ENCODE measurements at places on chromosomes 4 and X.

- DNase-seq: no peak
These were observed 125.5 kb downstream of the IL15 start for GRCh38 chr4:141761926-141762325.

GRCh38 chrX:81120936-81121371 lies 80.8 kb downstream of the HMGN5 start:
- DNase-seq: peak; percentile 11

GRCh38 chrX:103309860-103310554 lies 783 bp downstream of the BEX2 start:
- DNase-seq: no peak

GRCh38 chrX:94758130-94758529 lies 1084.1 kb downstream of the FAM133A start:
- no peak for DNase-seq

GRCh38 chr4:113968473-113968872 lies 11.0 kb downstream of the ARSJ start:
- no peak for DNase-seq
